ENCODE measurements at places on chromosomes 2 and 18.

GRCh38 chr2:50551868-50552267 lies 480.1 kb downstream of the NRXN1 start:
- no peaks in the 10 kb centered on the region for H3K27me3 ChIP-seq
- H3K4me1 ChIP-seq: no peaks in the 10 kb centered on the region
- H3K27ac ChIP-seq: no peak overlapping the region

- H3K36me3 ChIP-seq: peaks cover 3% of the 10 kb centered on the region
- DNase-seq: no peak
- no peak overlapping the region for H3K27ac ChIP-seq
- H3K27me3 ChIP-seq: peaks cover 23% of the 10 kb centered on the region
- H3K4me3 ChIP-seq: no peak overlapping the region
Observed at GRCh38 chr2:100796499-100797100, 23.3 kb upstream of the NPAS2 start.

GRCh38 chr2:217725409-217725808 lies 277.4 kb downstream of the TNS1 start:
- H3K4me3 ChIP-seq: no peak overlapping the region
- no peak for DNase-seq
- H3K27ac ChIP-seq: no peak overlapping the region
- H3K27me3 ChIP-seq: peaks cover 3% of the 10 kb centered on the region

DNA sequence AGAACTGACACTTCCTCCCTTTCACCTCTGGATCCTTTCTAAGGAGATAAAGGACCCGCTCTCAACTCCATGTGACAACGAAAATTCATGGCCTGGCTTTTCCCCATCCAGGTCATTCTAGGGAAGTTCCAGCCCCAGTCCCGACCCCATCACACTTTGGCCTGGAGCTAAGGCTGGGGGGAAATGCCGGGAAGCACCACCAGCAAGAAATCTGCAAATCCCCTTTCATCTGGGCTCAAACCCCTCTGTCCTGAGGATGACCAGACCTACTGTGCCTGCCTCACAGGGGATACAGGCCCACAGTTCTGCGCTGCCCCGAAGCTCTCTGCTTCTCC lies 1.3 kb downstream of the SIX2 start:
- no peak overlapping the region for H3K4me3 ChIP-seq
- H3K36me3 ChIP-seq: no peaks in the 10 kb centered on the region
- H3K4me1 ChIP-seq: no peaks in the 10 kb centered on the region
- H3K27ac ChIP-seq: no peak overlapping the region

DNA sequence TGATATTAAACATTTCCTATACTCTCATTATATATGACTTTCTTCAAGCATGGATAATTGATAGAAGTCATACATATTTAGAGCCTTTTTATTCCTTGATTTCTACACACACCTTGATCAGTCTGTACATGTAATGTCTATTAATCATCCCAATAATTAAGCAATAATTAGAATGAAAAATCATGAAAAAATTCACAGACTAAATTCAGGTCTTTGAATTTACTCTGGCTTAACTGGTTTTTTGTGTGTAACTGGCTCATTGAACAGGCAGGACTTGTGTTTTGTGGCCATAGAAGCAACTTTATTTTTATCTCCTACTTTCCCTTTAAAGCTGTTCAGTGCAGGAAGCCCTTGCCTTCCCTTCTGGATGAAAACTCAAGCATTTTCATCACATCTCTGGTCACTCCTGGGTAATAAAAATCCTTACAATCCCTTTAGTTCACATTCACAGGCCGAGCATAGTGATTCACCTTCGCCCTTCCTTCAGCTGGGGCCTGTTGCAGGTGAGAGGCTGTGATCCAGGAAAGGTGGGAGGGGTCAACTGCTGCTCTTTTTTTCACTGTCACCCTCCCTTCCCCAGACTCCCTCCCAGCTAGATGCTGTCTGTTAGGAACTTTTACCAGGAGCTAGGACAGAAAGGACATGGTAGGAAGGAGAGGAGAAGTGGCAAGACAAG lies 58.0 kb upstream of the ITSN2 start:
- no peak overlapping the region for H3K27ac ChIP-seq
- H3K4me3 ChIP-seq: no peak overlapping the region
- no peaks in the 10 kb centered on the region for H3K36me3 ChIP-seq
- DNase-seq: no peak
- no peaks in the 10 kb centered on the region for H3K4me1 ChIP-seq
- H3K27me3 ChIP-seq: peaks cover 3% of the 10 kb centered on the region

Data from HFFc6 (cell line).